Inflammatory macrophage treated with lipopolysaccharide for 4 hours (primary cell): ENCODE measurements at places on chromosomes 16 and 17.

- DNase-seq = no peak
These were observed 54.9 kb downstream of the SNX11 start for GRCh38 chr17:48162306-48162934.

GRCh38 chr17:27792095-27792494 is 8.2 kb downstream of the NOS2 start:
- no peak for DNase-seq

GRCh38 chr17:5718726-5719125 is 134.4 kb upstream of the NLRP1 start:
- no peak for DNase-seq

DNA sequence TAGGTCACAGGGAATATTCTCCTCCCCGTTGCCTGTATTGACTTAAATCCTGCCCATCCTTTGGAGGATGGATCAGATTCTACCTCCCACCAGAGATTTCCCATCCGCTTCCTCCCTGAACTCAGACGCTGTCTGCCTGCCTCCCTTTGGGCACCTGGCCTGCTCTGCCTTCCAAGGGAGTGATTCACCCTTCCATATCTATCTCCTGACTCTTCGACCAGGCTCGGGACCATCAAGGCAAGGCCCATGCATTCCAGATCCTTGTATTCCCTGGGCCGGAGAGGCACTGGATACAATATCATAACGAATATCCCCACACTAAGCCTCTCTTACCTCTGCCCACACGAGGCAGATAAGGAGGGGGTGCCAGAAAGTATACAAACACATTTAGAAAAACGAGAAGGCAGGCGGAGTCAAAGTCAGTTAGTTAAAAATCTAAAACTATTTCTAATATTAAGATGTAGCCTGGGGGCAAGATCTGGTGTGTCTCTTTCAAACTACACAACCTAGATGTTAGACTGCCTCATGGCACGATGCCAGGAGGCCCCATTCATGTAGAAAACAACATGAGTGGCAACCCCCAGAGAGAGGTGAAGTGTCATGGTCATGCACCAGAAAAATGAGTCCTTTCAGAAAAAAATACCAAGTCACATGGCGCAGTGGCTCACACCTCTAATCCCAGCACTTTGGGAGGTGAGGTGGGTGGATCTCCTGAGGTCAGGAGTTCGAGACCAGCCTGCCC is 9.2 kb downstream of the PMP22 start:
- no peak for DNase-seq

DNA sequence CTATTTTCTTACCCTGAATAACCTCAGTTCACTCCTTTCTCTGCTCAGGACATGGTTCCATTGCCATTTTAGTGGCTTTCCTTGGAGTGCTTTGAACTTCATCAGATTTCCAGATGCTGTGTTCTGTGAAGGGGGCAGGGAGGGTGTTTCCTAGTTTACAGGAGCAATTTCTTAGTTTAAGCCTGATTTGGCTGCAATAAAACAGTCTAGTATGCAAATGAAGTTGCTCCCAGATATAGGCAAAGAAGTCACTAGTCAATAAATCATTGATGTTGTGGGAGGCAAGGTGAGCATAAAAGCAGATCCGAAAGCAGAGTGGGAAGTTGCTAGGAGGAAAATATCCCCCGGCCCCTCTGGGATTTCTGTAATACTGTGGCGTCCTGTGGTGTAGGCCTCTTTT is 202.3 kb downstream of the HS3ST4 start:
- no peak for DNase-seq

GRCh38 chr16:11560701-11561453 is 25.8 kb downstream of the LITAF start:
- DNase-seq = no peak

DNA sequence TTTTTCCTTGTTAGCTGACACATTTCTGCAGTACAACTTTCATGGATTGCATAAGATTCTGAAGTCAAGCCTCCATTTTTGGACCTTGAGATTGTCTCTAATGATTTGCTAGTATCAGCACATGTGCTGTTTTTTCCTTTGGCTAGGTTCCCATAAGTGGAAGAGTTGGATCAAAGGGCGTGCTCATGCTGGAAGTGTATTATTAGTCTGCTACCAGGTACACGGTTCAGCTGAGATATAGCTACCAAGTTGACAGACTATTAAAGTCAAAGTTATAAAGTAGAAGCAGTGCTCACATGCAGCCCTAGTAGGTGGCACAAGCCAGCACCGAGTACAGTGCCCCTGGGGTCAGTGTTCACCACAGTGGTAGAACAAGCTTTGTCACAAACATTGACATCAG is 3.2 kb downstream of the FAHD1 start:
- DNase-seq = no peak

DNA sequence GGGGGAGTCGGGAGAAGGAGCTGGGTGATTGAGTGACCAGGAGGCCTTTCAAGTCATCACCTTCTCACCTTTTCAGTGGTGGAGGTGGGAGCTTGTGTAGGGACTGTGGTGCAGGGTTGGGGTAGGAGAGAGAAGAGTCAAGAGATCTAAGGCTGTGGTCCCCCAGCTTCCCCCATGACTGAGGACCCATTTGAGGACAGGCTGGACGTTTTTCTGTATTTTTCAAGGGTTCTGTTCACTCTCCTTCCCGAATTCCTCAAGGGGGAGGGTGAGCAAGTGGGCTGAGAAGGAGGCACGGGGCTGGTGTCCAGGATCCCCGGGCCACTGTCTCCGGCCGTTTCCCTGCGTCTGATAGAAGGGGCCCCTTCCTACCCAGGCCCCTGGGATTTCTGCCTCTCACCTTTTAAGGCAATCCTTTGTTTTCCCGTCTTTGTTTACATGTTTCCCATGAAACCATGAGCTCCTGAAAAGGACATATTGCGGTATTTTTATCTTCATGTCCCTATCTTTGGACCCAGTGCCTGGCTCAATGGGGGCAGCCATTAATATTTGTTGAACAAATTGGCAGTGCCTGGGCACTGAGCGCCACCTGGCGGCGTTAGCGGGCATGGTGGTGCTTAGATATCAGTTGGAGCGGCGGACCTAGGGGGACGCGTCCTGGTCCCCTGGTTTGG is 9.2 kb upstream of the CD300A start:
- DNase-seq = peak; percentile 70

DNA sequence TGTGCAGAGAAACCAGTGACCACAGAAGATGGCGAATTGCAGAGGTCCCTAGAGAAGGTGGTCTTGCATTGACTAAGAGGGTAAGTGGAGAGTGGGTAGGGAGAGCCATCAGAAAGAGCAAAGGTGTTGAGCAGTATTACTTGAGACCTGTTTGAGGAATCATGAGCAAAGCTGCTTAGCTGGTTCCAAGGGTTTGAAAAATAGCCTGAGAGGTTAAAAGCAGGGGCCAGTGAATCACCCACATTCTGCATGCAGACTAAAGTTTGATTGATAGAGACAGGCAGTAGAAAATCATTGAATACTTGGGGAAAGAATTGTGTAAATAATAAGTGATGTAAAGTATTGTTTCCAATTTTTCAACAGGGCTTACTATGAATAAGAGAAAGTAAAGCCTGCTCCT is 34.0 kb upstream of the KCNJ16 start:
- DNase-seq = no peak

DNA sequence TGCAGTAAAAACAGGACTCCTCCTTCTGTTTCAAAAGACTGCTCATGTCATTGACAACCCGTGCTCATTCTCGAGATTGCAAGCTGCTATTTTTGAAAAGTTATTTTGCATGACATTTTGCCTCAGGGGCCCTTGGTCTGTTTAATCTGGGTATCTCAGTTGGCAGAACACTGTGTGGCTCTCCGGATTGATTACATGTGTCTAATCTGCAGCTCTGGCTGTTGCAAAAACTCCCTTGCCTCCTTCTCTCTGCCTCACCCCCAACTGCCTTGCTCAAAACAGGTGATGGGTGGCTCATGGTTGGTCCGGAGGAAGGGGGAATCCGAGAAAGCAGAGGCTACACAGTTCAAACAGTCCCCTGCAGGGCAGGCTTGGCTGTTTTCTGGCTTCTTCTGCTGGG is 25.3 kb downstream of the GINS3 start:
- no peak for DNase-seq
